Effector CD8-positive, alpha-beta T cell (primary cell): ENCODE measurements at places on chromosomes 6 and 20.
A peak's percentile ranks its signal among the peaks of the same experiment; 100 is the strongest.

DNA sequence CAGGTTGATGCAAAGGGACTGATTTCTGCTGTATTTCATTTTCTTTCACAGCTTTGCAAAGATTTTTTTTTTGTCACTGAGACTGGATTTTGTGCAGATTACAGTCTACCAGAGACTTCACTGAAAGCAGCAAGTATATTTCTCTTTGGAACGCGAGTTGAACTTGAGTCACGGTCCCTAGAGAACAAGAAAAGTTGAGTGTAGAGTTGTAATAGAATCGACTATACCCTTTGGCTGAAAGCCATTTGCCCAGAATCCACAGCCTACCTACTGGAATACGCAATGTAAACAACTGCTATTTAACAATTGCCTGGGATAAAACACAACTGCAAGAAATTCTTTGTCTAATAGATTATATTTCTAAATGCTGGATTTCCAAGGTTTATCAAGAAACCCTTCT, 520.6 kb downstream of the HDGFL1 start:
- DNase-seq, result no peak

- DNase-seq, result no peak
Observed at GRCh38 chr20:16898433-16898832, 150.3 kb downstream of the OTOR start.

DNA sequence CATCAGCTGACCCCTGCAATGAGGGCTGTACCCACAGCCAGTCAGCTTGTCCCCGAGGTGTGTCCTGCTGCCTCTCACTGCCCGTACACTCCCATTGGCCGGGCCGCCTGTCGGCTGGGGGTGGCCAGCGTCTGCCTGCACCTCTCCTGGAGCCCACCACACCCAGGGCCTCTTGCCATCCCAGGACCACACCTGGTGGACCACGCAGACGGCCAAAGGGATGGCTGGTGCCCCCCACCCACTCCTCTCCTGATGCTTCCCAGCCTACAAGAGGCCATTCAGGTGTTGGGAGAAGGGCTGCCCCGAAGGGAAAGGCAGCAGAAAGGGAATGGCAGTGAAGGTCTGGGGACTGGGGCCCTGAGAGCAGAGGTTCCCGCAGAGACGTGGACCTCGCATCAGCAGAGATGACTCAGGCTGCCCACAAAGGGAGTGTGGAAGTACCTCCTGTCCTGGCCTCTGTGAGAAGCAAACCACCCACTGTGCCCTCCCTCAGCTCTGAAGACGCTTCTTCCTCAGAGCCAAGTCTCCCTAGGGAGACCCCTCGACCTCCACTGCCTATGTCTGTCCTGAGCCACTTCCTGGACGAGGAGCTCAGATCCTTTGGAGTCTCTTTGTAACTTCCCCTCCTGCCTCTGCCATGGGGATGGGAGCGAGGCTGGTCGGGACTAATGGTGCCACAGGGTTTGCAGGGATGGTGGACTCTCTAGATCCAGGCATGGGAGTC, 60.9 kb downstream of the PYGB start:
- no peak for DNase-seq

DNA sequence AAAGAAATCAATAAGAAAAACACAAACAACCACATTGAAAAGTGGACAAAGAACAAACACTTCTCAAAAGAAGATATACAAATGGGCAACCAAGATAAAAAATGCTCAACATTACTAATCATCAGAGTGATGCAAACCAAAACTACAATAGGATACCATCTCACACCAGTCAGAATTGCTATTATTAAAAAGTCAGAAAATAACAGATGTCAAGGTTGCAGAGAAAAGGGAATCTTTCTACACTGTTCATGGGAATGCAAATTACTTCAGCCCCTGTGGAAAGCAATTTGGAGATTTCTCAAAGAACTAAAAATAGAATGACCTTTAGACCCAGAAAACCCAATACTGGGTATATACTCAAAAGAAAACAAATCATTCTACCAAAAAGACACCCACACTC, 29.8 kb downstream of the KIF6 start:
- no peak for DNase-seq

DNA sequence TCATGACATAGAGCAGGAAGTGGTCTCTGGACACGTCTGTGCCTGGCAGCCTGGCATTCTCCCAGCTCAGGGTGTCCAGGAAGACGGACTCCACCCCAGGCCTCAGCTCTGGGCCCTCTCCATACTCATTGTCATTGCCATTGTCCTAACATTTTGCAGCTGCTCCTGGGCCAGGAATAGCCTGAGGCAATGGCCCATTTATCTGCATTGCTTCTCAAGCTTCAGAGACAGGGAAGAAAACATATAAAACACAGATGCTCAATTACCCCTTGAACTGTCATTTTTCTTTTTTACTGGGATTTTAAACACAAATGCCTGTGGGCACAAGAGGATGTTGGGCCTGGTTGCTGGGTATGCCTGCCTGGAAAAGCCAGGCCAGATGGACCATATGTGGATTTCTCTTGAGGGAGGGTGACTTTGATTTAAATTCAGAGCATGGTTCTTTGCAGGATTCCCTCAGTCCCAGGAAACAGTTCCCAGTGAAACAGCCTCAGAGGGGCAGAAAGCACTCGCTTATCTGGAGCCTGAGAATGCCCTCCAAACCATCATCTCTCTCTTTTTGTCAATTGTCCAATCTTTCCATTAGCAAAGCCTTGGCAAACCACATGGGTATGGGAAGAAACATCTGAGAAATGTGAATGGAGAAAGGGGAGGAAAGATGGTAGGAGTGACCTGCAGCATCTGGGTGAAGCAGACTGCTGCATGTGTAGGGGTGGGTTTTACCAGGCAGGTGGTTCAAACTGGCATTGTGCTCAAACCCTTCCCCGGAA, 17.9 kb downstream of the LAMP5 start:
- DNase-seq, result no peak

DNA sequence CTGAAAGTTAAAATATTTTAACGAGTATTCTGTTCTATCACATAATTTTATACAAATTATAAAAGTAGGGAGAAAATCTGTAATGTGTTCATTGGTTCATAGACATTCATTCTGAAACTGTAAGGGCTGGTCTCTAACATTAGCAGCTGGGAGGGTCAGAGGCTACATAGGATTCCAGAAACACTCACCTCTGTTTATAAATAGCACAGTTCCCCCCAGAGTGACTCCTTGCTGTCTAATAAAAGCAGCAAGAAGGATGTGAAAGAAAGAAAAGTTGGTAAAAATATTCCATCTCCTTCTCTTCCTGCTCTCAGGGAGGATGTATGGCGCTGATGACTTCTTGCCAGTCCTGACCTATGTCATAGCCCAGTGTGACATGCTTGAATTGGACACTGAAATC, 25.3 kb upstream of the NAA20 start:
- DNase-seq, result no peak

- DNase-seq, result no peak
Observed at GRCh38 chr20:43821795-43822194, 92.9 kb upstream of the TOX2 start.

- DNase-seq, result peak; percentile 14
Observed at GRCh38 chr6:26172608-26172968, 85.4 kb downstream of the HFE start.

DNA sequence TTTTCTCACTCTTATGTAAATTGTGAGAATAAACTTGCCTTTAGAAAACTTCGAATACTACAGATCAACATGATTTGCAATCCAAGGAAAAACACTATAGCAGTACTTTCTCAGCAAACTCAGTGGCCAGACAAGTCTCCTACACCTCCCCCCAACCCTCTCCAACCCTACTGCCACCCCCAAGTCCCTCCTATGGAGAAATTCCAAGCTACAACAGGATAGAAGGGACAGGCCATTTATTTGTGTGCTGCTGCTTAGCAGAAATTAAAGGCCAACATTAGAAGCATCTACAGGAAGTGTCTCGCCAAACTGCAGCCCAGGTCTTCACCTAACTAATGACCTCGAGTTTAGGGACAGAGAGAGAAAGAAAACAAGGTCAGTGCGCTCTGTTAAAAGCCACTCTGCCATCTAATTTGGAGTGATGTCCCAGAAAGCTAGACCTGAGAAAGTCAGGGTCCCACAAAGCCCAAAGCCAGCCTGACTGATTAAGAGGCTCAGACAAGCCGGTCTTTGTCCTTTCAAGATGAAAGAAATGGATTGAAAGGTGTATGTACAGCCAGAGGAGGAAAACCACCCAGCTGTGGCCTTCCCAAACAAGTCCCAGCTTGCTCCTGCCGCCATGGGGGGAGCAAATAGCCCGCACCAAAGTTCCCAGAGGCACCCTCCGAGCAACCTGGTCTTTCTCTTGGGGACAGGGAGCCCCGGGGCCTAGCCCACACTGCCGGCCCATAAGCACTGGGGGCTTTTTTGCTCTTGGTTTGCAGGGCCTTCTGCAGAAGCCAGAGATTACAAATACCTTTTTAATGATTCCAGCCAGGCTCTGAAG, 3.4 kb downstream of the BMP7 start:
- no peak for DNase-seq

GRCh38 chr6:30062471-30063178, 1.6 kb downstream of the POLR1H start:
- DNase-seq, result no peak

- DNase-seq, result no peak
Observed at GRCh38 chr6:73657201-73657600, 3.4 kb upstream of the SLC17A5 start.

GRCh38 chr20:56469077-56469449, 636 bp downstream of the RTF2 start:
- no peak for DNase-seq

DNA sequence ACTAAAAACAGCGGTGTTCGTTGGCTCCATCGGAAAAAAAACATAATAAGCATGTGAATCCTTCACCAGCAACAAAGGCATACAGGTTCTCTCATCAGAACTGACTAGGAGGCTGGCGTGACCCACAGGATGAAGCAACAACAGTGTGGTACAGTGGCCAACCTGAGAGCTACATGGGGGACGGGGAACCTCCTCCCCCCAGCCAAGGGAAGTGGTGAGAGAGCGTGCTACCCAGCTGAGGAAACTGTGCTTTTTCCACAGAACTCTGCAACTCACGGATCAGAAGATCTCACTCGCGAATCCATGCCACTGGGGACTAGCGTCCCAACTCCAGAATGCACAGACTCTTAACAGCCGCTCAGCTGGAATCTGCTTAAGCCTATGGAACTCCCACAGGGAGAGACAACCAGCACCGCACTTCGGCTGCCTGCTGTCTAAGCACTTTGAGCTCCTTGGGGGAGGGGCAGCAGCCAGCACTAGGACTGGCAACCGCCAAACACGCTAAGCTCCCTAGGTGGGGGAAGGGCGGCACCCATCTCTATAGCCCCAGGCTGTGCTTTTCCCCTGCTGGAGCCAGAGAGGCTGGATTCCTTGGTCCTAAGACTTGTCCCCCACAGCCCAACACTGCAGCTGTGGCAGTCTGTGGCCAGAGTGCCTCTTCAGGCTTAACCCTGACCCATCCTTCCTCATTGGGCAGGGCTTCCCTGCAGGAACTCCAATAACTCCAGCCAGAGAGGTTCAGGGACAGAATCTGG, 538.3 kb upstream of the BTBD3 start:
- DNase-seq, result no peak

DNA sequence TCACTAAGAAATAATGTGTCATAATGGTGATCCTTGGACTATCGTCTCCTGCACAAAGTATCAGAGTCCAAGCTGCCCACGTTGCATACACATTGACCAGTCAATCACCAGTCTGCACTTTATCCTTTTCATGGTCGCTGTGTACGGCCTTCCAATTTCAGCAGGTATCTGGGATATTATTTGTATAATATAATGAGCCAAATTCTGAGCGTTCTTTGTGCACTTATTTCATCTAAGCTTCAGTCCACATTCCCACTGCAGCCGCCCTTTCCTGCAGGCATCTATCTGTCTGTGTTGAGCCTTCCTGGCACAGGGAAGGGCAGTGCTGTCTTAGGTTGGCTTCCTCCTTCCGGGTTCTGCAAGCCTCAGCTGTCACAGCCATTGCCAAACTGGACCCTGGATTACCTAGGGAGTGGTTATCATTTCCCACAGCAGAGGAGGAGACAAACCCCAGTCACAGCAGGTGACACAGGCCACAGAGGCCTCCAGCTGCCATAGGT, 174.3 kb downstream of the TTLL2 start:
- DNase-seq, result no peak

- no peak for DNase-seq
Observed at GRCh38 chr6:96301023-96301422, 220.6 kb upstream of the UFL1 start.

GRCh38 chr20:2293971-2294370, 1.8 kb upstream of the TGM3 start:
- DNase-seq, result no peak

DNA sequence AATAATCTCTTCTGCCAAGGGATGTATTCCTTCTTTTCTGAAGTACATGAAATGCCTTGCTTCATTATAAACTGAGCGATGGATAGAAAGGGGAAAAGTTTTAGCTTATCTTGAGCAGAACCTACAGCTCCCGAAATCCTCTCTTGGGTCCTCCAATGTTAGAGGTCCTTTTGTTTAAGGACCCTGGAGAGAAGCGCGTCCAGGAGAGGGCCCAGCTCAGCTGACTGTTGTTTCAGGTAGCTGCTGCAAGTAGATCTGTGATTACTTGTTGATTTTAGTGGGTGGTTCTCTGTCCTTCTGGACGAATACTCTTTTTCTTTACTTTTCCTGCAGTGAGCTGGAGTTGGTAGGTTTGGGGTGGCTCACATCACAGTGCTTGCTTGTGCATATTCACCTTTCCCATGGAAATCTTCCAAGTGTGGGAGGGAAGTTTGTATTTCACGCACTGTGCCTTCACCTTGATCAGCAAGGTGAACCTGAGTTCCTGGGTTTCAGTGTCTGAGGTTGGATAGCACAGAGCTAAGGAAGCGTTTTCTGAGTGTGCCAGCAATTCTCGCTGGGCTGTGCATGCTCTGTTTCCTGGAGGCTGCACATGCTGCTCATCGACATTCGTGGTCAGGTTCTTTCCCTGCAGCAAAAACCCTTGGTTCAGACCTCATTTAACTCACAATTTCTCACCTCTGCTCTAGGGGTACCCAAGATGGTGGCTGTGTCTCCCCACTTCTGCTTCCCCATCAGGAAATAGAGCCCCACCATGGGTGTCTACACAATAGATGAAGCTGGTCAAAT, 176.3 kb downstream of the JARID2 start:
- DNase-seq, result no peak

GRCh38 chr6:73521351-73521985, 636 bp upstream of the EEF1A1 start:
- no peak for DNase-seq

- no peak for DNase-seq
Observed at GRCh38 chr6:26300828-26301227, 64.2 kb upstream of the BTN3A2 start.

DNA sequence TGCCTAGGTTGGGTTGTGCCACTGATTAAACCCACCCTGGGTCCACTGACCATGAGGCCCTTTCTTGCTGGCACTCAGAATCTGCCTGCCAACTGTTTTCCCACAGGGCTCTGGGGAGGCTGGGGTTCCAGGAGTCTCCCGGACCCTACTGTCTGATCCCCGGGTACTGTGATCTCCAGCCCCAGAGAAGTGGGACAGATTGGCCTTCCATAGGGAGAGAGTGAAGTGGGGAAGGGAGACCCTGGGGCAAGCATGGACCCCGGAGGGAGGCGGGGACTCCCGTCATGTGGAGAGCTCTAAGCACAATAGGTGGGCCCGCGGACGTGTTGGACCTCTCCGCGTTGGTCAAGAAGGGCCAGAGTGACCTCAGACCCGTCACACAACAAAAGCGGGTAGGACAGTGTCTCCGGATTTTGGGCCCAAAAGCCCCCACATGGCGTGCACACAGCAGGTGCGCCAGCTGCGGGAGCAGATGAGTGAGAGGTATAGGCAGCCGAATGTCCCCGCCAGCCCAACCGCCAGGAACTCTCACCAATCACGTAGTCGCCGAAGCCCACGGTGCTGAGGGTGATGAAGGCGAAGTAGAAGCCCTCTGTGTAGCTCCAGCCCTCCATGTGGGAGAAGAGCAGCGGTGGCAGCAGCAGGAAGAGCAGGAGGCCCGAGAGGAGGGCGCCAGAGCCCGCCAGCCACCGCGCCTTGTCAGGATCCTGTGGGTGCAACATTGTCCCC, 10.6 kb downstream of the KCNK17 start:
- DNase-seq, result no peak
